ENCODE measurements at places on chromosomes 6 and 20. TPM values are rescaled to one million over a fixed set of nuclear protein-coding genes. Genes with fewer than 3 reads are reported as not detected.

- no peak for DNase-seq
These were observed 761 bp upstream of the NR2E1 start for GRCh38 chr6:108164815-108165706.

- DNase-seq = no peak
These were observed 95.2 kb upstream of the CST7 start for GRCh38 chr20:24853916-24854315.

- DNase-seq = no peak
These were observed 94.7 kb upstream of the PLCB4 start for GRCh38 chr20:8974009-8974708.

- DNase-seq = no peak
These were observed 1.4 kb downstream of the SDC4 start for GRCh38 chr20:45346851-45347250.

DNA sequence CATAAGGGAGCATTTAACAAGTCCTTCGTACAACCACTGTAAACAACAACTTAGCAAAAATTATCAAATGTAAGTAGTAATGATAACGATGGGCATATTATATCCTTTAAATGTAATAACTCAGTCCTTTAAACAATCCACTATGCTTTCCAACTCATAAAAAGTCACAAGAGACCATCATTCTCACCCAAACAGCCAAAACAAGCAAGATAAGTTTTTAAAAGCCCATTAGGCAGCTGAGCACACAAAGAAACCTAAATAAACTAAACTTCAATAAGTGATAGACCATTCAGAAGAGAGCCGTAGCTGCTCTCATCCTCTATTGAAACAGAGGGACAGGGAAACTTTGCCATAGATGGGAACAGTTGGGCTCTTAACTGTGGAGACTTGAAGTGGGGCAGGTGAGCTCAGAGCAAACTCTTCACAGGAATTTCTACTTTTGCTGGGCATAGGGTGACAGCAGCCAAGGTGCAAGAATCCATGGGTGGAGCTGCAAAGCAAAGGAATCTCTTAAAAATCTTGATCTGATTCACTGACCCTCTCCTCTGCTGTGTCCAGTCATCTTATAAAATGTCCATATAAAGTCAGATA lies 22.5 kb downstream of the RAB22A start:
- no peak for DNase-seq

GRCh38 chr6:148761527-148762011 lies 14.7 kb downstream of the UST start:
- no peak for DNase-seq

DNA sequence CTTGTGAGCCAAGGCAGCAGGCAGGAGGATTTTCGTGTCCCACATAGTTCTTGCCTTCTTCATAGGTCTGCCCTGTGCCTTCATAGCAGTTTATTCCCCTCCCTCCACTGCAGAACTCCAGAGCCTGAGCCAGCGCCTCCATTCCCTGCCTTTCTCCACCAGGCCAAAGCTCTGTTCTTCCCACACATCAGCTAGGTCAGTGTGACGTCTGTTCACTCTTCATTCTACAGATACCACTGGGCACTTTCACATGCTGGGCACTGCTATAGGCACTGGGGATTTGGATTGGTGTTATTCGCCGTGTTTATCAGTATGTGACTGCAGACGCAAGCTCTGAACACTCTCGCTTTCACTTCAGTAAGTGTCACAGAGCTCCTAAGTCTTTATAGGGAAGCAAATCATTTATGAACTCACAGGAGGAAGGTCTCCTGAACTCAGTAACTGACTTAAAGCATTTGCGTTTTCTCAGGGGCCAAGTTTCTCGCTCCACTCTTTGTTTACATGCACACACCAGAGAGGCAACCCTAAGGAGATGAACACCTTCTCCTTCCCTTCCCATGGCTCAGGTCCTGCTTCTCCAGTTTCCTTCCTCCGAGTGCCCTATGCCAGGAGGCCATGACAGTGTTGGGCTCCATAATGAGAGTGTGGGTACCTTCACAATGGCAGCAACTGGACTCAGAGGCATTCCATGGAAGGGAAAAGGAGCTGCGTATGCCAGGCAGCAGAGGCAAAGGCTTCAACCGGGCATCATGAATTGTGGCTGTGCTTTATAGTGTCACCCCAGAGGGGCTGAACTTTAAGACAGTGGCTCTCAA lies 6.3 kb upstream of the APMAP start:
- no peak for DNase-seq

DNA sequence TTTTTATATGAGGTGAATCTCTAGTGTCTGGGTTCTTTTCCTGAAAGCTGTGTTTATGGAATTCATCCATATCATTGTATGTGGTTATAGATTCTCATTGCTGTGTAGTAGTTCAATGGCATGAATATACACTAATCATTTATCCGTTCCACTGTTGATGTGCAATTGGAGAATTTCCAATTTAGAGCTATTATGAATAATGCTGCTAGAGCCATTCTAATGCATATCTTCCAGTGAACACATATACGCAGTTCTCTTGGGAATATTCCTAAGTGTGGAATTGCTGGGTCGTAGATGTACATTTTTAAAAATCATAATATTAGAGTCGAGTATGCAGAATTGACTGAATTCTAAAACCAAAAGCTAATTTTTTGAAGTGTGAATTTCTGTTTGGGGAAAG lies 327.5 kb upstream of the JAG1 start:
- DNase-seq = no peak

The POPDC3 gene
- total RNA-seq = 3.8 TPM

The KCNK15 gene
- total RNA-seq = 4.8 TPM

The CTAGE9 gene
- total RNA-seq = not detected

Data from Calu3 (cell line).